ENCODE measurements at places on chromosomes 2 and 18.

GRCh38 chr2:157898591-157898996 lies 22.5 kb upstream of the ACVR1 start:
- no peak for DNase-seq

- no peak for DNase-seq
Measured at GRCh38 chr2:72851333-72851732, 25.5 kb upstream of the EXOC6B start.

- DNase-seq = no peak
Measured at GRCh38 chr2:44774826-44775492, 166.5 kb upstream of the SIX3 start.

GRCh38 chr2:214322662-214323061 lies 88.2 kb upstream of the VWC2L start:
- no peak for DNase-seq

GRCh38 chr2:220789961-220790360 lies 782.1 kb downstream of the EPHA4 start:
- DNase-seq = no peak

DNA sequence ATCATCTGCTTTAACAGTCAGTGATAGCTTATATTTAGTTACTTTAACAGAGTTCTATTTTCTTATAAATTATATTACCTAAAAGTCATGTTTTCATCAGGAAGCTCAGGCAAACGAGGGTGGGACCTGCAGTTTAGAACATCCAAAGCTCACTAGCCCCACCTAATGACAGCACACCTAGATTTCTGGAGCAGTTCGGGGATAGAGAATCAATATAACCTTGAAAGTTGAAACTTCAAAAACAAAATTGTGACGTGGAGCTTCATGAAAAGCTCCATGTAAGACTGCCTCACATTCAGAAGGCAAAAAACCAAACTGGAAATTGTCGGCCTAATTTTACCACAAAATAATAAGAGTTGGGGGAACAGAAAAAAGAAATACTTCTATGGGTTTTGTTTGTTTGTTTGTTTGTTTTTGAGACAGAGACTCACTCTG lies 185.9 kb upstream of the CCDC150 start:
- peak; percentile 26 for DNase-seq

DNA sequence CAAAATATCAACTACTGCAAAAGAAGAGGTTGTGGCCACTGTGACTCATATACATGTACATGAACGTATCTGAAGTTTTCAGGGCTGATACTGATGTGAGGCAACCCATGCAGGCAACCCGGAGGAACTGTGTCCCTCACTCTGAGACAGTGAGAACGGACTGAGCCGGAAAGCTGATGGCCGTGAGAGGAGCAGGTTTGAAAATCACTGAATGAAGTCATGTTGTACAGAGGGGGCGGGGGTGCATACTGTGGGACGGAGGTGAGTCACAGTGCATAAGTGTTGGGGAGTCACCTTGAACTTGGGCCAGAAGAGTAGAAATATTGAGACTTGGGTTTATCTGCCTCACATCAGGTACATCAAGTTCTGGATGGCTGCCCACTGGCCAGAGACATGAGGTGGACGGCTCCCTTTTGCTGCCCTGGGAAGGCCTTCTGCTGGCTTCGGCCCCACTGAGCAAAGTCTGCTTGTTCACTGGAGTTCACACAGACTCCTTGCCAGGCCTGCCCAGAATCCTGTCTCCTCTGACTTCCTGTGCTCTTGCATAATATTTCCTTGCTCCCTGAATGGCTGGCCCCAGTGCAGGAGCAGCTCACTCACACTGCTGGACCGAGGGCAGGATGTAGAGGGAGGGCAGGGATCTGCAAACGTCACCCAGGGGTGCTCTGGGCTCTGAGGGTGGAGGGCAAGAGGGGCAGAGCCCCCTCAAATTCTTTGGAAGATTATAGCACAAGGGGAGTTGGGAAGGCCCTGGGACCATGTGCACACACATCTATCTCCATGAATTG lies 18.1 kb downstream of the EPAS1 start:
- DNase-seq = no peak

GRCh38 chr18:28682912-28683311 lies 506.0 kb upstream of the CDH2 start:
- no peak for DNase-seq

DNA sequence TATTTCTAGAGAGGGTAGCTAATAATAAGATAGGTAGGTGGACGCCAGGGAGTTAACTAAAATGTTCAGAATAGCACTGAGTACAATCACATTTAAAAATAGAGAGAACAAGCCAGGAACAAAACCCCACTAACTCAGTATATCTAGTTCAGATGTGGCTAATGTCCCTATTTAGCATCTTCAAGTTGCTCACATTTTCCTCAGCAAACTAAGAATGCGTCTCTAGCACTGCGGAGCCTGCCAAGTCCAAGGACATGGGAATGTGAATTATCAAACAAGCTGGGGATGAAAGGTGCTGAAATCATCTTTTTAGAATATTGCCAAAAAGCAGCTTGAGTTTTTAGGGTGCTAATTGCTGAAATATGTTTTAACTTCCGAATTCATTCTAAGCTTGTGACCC lies 398.5 kb upstream of the FIGN start:
- DNase-seq = no peak

DNA sequence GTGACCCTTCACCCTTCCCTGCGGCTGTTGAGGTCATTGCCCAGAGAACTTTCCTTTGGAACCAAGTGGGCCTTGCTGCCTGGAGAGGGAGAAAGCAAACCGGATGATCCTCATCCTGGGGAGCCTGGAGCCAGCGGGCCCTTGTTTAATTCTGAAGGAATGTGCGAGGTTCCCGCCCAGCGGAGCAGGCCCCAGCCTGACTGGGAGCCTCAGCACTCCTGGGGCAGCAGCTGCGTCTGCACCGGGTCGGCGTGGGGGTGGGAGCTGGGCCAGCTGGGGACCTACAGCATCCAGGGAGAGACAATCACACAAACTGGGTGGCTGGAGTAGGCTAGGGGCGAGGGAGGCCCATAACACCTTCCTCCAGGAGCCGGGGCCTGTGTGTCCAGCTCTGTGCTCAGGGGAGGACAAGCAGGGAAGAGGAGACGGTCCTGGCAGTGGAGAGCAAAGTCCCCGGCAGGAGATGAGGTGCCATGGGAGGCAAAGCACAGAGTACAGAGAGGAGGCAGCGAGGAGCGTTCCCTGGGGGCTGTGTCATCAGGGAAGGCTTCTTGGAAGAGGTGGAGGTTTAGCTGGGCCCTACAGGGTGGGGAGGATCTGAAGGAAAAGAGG lies 61.9 kb upstream of the HAAO start:
- DNase-seq = no peak

- peak; percentile 35 for DNase-seq
Measured at GRCh38 chr2:68809324-68810240, 61.6 kb downstream of the BMP10 start.

- DNase-seq = no peak
Measured at GRCh38 chr2:218329027-218329825, 27.4 kb upstream of the CATIP start.

DNA sequence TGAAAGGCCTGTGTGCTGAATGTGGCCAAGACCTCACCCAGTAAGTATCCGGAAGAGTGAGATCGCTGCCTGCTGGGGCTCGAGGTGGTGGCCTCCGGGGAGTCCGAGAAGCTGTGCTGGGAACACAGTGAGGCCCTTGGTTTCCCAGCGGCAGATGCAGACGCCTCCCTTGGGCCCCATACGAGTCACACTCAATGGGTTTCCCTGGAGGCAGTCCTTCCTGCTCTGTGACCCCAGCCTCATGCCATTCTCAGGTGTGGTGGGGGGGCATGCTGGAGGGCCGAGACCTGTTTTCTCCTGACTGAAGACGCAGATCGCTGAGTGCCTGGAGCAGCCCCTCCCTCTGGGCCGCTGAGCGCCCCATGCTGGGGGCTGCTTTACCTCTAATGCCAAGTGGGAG lies 15.7 kb downstream of the CTDP1 start:
- DNase-seq = no peak

DNA sequence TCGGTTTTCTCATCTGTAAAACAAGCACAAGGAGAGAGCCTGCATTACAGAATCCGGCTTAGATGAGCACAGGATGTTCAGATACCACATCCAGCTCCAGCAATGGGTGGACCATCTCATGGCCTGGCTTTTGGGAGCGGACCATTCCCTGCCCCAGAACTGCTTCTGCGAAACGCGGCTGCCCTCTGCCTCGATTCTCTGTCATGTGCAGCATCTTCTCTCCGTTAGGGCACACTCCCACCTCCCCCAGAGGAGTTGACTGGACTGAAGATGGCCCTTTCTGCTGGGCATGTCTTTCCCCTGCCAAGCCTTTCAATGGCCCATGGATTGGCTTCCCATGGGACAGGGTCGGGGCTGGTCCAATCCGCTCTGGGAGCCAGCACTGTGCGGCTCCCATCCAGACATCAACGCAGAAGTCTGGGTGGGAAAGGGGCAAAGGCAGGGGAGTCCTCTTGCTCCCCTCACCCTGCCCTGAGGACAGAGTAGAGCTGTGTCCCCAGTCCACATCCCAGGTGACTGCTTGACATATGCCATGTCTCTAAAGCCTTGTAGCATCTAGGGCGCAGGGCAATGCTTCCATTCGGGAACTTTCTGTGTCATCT lies 14.3 kb upstream of the FAHD2A start:
- no peak for DNase-seq

DNA sequence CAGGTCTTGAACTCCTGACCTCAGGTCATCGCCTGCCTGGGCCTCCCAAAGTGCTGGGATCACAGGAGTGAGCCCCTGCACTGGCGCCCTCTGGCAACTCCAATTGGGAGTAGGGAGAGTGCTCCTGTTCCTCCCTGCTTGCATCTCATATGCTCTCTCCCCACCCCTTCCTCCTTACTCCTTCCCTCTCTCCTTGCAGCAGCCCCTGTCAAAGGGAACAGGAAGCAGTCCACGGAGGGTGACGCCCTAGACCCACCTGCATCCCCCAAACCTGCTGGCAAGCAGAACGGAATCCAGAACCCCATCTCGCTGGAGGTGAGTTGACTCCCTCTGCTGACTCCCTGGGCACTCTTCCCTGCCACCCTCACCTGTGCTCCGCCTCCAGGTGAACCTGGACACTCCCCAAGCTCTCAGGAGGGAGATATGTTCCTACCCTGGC lies 10.7 kb downstream of the ARID5A start:
- no peak for DNase-seq

- DNase-seq = no peak
Measured at GRCh38 chr18:29041976-29042375, 865.0 kb upstream of the CDH2 start.

- DNase-seq = no peak
Measured at GRCh38 chr2:8049851-8050571, 631.8 kb upstream of the ID2 start.

GRCh38 chr2:47918043-47918442 lies 11.7 kb upstream of the FBXO11 start:
- DNase-seq = no peak

DNA sequence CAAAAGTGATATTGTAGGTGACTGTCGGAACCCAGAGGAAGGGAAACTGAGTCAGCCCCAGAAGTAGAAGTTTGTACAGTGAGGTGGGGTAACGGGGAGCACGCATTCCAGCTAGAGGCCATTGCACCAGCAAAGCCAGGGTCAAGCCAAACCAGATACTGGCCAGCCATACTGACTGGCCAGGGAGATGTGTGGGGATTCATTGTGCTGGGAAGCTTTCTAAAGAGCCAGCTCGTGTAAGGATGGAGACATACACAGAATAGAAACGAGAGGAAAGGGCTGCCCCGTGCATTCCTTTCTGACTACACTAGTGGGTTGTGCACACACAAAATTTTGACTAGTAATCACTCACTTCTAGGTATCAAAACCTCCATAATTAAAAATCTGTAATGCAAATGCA lies 175.3 kb upstream of the PID1 start:
- DNase-seq = no peak

DNA sequence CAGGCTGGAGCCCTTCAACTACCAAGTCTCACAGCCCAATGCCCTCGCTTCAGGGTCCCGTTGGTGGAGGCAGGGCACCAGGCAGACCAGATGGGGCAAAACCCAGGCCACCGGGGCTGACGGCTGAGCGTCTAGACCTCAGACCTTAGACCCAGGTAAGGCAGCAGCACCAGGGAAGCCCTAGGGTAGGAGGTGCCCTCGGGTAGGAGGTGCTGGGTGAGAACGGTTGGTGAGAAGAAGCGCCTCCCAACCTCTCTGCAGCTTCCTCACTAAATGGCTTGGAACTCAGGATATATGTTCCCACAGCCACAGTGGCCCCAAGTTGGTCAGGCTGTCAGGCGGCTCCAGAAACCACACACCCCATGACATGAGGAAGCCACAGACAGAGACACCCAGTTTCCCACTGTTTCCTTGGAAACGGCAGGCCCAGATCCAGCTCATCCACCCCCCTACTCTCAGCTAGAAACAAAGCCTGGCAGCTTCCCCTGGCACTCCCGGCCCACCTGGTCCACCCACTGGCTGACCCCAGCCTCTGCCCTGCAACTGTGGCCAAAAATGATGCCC lies 13.1 kb upstream of the MLPH start:
- DNase-seq = no peak

DNA sequence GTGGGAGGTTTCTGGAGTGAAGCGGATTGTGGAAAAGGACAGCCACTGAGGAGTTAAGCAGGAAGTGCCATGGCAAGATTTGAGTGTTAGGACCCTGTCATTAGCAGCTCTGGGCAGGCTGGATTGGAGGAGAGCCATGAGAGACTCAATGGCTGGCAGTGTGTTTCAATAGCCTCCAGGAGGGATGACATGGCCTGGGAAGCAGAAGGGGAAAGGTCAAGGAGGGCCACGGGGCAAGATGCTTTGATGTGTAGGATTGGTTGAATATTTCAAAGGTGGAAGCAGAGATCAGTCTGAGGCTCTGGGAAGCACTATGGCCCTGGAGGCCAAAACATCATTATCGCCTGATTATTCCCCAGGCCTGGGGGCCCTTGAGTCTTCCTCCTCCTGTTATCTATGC lies 229.0 kb upstream of the HS6ST1 start:
- no peak for DNase-seq

DNA sequence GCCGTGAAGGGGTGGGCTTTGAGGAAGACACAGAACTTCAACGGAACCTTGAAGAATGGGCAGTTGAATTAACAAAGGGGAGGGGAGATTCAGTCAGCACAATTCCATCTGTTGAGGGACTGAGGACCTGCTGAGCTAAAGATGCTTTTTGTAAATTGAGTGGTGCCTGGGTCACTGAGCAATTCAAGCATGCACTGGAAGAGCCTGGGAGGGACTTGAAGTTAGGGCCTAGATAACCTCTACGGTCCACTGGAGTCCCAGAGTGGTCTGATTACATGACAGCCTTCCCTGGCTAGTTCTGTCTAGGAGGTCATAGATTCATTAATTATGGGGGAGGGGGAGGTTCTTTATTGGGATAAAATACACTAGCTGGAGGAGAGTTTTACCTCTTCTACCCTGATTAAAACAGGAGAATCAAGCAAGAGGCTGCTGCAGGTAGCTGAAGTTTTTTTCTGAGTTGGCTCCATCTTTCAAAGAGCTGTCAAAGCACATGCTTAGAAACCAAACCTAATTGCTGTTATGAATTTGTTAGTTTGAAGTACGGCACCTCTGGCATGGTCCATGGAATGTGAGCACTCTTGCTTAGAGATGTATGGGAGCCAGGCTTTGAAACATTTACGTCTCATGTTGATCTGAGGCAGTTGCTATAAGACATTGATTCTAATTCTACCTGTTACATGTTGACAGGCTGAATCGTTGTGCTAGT lies 290.2 kb downstream of the PRKCE start:
- no peak for DNase-seq
